NCI-H1930 (cell line): ENCODE measurements at places on chromosomes 13 and 19.

- no peak for DNase-seq
These were observed 80.0 kb upstream of the GPR183 start for GRCh38 chr13:99386911-99387788.

DNA sequence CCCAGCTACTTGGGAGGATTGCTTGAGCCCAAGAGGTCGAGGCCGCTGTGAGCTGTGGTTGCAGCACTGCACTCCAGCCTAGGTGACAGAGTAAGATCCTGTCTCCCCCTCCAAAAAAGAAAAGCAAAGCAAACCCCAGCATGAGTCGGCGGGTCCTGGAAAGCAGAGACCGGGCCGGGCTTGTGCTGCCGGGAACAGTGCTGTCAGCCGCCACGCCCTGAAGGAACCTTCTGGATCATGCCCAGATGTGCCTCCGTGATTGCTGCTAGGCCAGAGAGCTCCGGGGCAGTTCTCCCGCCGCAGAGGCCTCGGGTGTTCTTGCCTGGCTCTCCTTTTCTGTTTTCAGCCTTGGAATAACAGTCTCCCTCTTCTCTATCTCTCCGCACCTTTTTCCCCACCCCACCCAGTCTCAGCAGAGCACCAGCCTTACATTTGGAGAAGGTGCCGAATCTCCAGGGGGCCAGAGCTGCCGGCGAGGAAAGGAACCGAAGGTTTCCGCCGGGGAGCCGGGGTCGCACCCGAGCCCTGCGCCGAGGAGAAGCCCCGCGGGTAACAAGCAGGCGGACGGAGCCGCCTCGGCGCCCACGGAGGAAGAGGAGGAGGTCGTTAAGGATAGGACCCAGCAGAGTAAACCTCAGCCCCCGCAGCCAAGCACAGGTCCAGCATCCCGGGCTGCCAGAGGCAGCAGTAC lies 181.9 kb downstream of the STK24 start:
- no peak for DNase-seq

- DNase-seq: no peak
These were observed 1.1 kb downstream of the RBM26 start for GRCh38 chr13:79404985-79405384.

DNA sequence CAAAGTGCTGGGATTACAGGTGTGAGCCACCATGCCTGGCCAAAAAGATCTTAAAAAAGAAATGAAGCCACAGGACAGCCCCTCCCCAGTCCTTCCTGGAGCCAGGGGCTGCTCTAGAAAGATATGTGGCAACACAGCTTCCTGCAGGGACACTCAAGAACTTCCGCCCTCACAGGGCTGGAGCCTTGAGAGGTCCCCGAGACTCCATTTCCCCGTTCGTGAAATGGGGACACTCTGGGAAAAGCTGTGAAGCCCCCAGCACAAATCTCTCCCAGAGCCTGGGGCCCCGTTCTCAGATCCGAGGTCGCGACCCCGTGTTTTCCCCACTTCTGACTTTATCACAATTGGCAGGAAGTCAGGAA lies 2.5 kb upstream of the GPX4 start:
- no peak for DNase-seq

GRCh38 chr19:18520848-18521691 lies 800 bp downstream of the ELL start:
- no peak for DNase-seq

DNA sequence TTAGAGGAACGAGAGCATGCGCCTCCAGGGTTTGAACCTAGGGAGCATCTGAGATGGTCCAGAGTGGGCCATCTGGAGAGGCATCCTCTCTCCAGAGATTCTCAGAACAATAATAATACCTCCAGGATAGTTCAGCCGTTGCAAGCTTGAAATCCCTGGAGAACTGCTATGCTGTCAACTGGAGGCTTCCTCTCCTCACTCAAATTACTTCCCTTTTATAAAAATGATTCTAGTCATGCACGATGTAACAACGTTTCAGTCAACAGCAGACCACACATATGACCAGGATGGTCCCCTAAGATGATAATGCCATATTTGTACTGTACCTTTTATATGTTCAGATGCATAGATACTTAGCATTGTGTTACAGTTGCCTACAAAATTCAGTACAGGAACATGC lies 108.7 kb downstream of the SHISA2 start:
- DNase-seq: no peak

- DNase-seq: no peak
These were observed 9.2 kb downstream of the FCAR start for GRCh38 chr19:54883228-54883627.

DNA sequence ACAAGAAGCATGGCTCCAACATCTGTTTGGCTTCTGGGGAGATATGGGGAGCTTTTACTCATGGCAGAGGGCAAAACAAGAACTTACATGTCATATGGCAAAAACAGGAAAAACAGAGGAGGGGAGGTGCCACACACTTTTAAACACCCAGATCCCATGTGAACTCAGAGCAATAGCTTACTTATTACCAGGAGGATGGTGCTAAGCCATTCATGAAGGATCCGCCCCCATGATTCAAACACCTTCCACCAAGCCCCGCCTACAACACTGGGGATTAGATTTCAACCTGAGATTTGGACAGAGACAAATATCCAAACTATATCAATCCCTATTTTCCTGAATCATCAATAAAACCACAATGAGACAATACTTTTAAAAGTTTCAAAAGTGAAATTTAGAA lies 712.1 kb downstream of the PCDH9 start:
- no peak for DNase-seq

GRCh38 chr13:51825165-51825592 lies 19.8 kb downstream of the TMEM272 start:
- no peak for DNase-seq

DNA sequence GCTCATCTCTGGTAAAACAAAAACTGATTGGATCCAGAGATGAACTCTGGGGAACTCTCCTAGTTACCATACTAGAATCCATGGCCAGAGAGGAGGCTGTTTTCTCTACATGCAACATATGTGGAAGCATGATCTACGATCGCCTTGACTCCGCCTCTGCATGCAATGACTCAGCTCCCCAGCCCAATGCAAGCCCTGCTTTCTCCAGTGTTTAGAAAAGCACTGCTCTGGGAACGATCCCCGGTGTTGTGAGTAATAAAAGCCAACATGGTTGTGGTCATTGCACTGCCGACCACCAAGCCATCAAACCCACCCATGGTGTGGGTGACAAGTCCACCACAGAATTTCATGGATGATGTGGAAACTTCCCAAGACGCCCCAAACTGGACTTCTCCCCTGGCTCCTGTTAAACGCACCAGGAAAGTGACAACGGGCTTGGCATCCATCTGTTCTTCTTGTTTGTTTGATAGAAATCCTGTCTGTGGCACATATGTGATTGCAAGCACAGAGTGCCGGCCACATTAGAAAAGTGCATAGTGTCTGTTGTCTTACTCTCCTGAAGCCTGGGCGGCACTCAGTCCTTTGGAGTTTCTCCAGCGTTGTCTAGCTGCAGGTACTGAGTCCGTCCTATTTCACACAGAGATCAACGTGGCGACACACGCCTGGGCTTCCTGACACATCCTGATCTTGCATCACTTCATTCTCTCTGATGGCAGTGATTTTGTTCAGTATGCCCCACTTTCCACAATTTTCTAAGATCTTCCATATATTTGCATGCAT lies 36.4 kb upstream of the VSTM2B start:
- no peak for DNase-seq
